ENCODE measurements at places on chromosomes 7 and 10.

- no peak for DNase-seq
Measured at GRCh38 chr7:29562307-29562706, 1.3 kb upstream of the PRR15 start.

GRCh38 chr7:148931470-148931869 lies 47.4 kb upstream of the EZH2 start:
- DNase-seq: no peak

DNA sequence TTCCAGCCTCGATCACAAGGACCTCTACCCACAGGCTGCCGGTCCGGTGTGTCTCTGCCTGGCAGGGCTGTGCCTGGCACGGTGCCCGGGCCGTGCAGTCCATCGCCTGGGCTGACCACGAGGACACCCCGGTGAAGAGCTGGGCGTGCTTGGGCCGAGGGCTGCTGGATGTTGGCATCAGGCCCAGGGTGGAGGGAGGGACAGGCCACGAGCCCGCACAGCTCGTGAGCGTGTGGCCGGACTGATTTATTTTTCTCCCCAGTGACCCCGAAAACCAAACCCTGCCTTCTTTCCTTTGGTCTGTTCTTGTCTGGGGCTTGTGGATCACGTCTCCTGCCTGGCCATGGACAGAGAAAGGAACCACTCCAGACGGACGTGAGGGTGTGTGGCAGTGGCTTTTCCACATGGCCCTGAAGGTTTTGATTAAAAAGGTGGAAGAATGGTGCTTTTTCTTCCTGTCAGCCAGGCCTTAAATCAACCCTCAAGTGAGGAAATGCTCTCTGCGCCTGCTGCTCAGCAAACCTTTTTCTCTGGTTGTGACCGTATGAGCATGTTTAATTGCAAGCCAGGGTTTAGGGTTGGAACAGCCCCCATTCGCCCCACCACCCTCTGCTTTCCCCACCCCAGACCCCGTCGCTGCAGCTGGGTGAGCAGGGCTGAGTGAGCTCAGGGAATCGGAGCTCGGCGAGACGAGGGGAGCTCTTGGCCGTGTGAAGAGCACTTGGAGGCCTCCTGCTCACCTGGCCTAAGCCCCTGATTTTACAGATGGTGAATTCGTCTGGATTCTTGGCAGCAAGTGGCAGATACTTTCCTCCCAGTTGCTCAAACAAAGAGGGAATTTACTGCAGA lies 130.1 kb downstream of the RGS10 start:
- no peak for DNase-seq

DNA sequence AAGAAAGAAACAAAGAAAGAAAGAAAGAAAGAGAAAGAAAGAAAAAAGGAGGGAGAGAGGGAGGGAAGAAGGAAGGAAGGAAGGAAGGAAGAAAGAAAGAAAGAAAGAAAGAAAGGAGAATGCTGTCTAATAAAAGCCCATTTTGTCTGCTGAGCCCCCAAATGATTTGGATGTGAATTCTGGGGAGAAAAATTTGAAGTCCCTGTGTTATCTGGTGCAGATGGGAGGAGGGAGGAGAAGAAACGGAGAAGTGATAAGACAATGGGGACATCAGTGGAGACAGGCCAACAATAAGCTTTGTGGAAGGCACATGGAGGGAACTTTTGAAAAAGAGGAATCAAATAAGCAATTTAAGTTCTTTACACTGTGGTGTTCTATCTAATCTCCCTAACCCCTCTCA lies 24.6 kb upstream of the TMEM273 start:
- no peak for DNase-seq

- DNase-seq: no peak
Measured at GRCh38 chr7:151141855-151142685, 25.4 kb downstream of the GBX1 start.

- no peak for DNase-seq
Measured at GRCh38 chr7:123709525-123709924, 39.3 kb downstream of the WASL start.

DNA sequence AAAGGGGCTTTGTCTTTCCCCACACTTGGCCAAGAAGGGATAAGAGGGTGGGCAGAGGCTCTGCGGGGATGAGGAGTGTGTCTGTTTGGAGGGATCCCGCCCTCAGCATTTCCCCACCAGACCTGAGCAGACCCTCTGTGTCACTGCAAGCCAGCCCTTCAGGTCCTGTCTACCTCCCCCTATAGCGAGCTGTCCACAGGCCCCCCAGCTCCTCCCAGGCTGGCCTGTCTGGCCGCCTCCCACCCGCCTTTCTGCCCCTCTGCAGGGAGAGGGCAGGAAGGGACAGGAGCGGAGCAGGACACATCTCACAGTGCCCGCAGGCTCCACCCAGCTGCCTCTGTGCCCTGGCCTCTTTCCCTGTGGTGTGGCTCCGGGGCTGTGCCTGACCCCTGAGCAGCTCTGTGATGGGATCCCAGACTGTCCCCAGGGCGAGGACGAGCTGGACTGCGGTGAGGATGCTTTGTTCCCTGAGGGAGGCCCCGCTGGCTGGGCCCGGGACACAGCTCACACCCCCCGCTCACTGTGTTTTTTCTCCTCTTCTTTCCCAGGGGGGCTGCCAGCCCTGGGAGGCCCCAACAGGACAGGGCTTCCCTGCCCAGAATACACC lies 17.5 kb upstream of the ZNF467 start:
- DNase-seq: no peak

Measured in CD4-positive, alpha-beta T cell treated with Interferon alpha-2 for 1 hour (primary cell).